Endothelial cell of umbilical vein (primary cell): ENCODE measurements at places on chromosomes 4 and X. TPM values are rescaled to one million over a fixed set of nuclear protein-coding genes. Genes with fewer than 3 reads are reported as not detected.
A peak's percentile ranks its signal among the peaks of the same experiment; 100 is the strongest.

- no peaks in the 10 kb centered on the region for H3K36me3 ChIP-seq
- peak overlapping the region; percentile 91 for H3K4me3 ChIP-seq
- H3K4me1 ChIP-seq, result peaks cover 10% of the 10 kb centered on the region
- H3K27ac ChIP-seq, result no peak overlapping the region
Measured at GRCh38 chr4:177308847-177309521, 690 bp upstream of the NEIL3 start.

GRCh38 chrX:43679058-43679457 lies 23.0 kb downstream of the MAOA start:
- no peak overlapping the region for H3K4me3 ChIP-seq
- H3K27ac ChIP-seq, result no peak overlapping the region
- DNase-seq, result no peak
- no peaks in the 10 kb centered on the region for H3K36me3 ChIP-seq
- H3K27me3 ChIP-seq, result no peaks in the 10 kb centered on the region
- peaks cover 6% of the 10 kb centered on the region for H3K4me1 ChIP-seq

TLL1 gene
- total RNA-seq, result 1.3 and 1.4 TPM in 2 replicates

DNA sequence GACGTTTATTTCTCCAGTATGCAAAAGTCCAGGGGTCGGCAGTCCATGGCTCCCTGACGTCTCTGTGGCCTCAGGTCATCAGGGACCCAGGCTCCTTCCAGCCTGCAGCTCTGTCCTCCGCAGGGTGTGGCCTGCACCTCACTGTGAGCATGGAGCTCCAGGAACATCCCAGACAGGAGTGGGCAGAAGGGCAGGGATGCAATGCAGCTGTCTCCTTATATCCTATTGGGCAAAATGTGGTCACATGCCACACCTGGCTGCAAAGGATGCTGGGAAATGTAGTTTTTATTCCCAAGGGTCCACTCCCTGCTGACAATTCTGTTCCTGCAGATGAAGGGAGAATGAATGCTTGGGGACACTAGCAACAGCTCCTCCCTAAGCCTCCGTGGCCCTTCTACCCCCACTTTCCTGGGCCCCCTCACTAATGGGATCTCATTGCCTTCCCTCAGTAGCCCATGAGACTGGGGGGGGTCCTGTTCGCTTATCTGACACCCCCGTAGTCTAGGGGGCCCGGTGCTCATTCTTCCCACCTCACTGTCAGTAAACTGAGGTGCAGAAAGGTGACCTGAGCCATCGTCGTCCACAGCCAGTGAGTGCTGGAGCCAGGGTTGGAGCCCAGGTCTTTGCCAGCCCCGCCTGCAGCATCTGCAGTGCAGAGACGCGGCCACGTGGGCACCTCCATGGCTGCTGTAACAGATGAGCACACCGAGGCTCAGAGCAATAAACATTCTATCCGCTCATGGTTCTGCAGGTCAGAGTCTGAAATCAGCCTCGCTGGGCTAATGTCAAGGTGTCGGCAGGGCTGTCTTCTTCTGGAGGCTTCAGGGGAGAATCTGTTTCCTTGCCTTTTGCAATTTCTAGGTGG lies 5.9 kb upstream of the GRPEL1 start:
- H3K4me3 ChIP-seq, result no peak overlapping the region
- no peak overlapping the region for H3K27ac ChIP-seq
- H3K36me3 ChIP-seq, result no peaks in the 10 kb centered on the region
- peaks cover 4% of the 10 kb centered on the region for H3K4me1 ChIP-seq

- no peak overlapping the region for H3K4me3 ChIP-seq
- H3K27ac ChIP-seq, result no peak overlapping the region
- H3K4me1 ChIP-seq, result no peaks in the 10 kb centered on the region
- H3K27me3 ChIP-seq, result no peaks in the 10 kb centered on the region
- no peak for DNase-seq
Measured at GRCh38 chrX:52359614-52360232, 9.1 kb upstream of the XAGE2 start.

VEGFC gene
- total RNA-seq, result 34.9 and 47.1 TPM in 2 replicates

MAGEB2 gene
- not detected in 2 replicates for total RNA-seq

DNA sequence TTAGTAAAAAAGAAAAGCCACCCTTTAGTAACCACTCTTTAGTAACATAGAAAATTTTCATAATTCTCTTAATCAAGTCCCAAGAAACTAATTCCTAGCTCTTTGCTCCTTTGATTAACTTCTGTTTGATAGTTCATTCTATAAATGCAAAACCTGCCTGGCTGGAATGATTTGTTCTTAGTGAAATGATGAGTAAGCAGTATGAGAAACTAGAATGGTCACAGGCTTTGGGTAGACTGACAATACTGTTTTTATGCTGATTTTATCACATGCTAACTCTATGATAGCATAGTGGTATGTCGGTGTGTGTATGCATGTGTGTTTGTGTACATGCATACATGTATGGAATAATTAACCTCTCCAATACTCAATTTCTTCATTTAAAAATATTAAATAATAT lies 81.2 kb downstream of the SYTL5 start:
- no peak for DNase-seq
- no peak overlapping the region for H3K4me3 ChIP-seq
- no peak overlapping the region for H3K27ac ChIP-seq
- no peaks in the 10 kb centered on the region for H3K36me3 ChIP-seq
- H3K27me3 ChIP-seq, result no peaks in the 10 kb centered on the region

GRCh38 chr4:89719536-89720090 lies 117.3 kb downstream of the SNCA start:
- peaks cover 20% of the 10 kb centered on the region for H3K4me1 ChIP-seq
- no peak for DNase-seq
- H3K4me3 ChIP-seq, result no peak overlapping the region
- no peaks in the 10 kb centered on the region for H3K27me3 ChIP-seq
- no peak overlapping the region for H3K27ac ChIP-seq

DNA sequence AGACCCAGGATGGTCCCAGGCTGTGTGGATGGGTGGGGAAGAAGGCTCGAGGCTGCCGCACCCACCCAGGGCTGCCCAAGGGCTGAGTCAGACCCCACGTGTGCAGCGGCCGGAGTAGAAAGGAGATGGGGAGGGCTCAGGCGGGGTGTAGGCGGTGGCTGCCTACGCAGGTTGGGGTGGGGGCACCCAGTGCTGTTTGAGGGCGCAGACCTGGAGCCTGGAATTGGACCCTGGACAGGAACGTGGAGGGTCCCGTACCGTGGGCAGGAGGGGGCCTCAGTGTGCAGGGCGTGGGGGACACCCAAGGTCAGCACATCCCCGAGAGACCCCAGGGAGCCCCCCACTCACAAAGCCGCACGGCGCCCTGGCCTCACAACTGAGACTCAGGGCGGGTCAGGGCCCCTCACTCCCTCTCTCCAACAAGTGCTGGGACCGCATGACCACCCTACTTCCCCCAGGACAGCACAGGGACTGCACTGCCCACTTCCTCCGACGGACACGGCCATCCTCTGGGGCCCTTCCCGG lies 79.9 kb downstream of the FAM53A start:
- no peak overlapping the region for H3K4me3 ChIP-seq
- no peaks in the 10 kb centered on the region for H3K27me3 ChIP-seq
- no peak overlapping the region for H3K27ac ChIP-seq
- no peak for DNase-seq
- H3K4me1 ChIP-seq, result no peaks in the 10 kb centered on the region
- H3K36me3 ChIP-seq, result no peaks in the 10 kb centered on the region

FAM47E gene
- total RNA-seq, result 0.11 TPM in 1 of 2 replicates, not detected in the other

GPRASP1 gene
- total RNA-seq, result 2.1 and 2.4 TPM in 2 replicates

DNA sequence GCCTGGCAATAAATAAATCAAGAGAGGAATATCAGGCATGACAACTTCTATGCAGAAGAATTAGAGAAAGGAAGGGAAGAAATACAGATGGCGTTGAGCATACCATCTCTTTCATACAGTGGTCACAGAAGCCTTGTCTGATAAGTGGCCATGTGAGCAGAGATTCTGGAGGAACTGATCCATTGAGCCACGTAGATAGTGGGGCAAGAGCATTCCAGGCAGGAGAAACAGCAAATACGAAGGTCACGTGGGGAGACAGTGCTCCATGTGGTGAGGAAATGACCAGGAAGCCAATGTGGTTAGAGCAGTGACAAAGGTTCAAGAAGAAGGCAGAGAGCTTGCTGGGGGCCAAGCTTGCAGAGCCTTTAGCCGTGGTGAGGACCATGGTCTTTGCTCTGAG lies 226.7 kb upstream of the NOCT start:
- H3K27ac ChIP-seq, result no peak overlapping the region
- no peaks in the 10 kb centered on the region for H3K4me1 ChIP-seq
- H3K27me3 ChIP-seq, result no peaks in the 10 kb centered on the region
- no peak for DNase-seq
- no peaks in the 10 kb centered on the region for H3K36me3 ChIP-seq
- no peak overlapping the region for H3K4me3 ChIP-seq

ELF2 gene
- total RNA-seq, result 35.1 and 36.1 TPM in 2 replicates

- H3K4me1 ChIP-seq, result no peaks in the 10 kb centered on the region
- no peak for DNase-seq
- H3K27me3 ChIP-seq, result no peaks in the 10 kb centered on the region
- H3K4me3 ChIP-seq, result no peak overlapping the region
- H3K27ac ChIP-seq, result no peak overlapping the region
Measured at GRCh38 chr4:78426972-78427371, 124.6 kb upstream of the ANXA3 start.
